IMR-90 (cell line): ENCODE measurements at places on chromosomes 7 and 10. TPM values are rescaled to one million over a fixed set of nuclear protein-coding genes. Genes with fewer than 3 reads are reported as not detected.
A peak's percentile ranks its signal among the peaks of the same experiment; 100 is the strongest.

SLC18A3 gene
- not detected in 2 replicates for polyA plus RNA-seq

PON2 gene
- polyA plus RNA-seq = 52.3 and 65.7 TPM in 2 replicates

DNTT gene
- not detected in 2 replicates for polyA plus RNA-seq

CPXM2 gene
- polyA plus RNA-seq = not detected in 2 replicates

GRCh38 chr7:131166066-131166465 lies 161.6 kb upstream of the MKLN1 start:
- peak; percentile 41 for DNase-seq

GRCh38 chr7:141891336-141891735 lies 24.9 kb upstream of the OR9A4 start:
- no peak for DNase-seq

FRMD4A gene
- 68.8 and 80.6 TPM in 2 replicates for polyA plus RNA-seq

DNA sequence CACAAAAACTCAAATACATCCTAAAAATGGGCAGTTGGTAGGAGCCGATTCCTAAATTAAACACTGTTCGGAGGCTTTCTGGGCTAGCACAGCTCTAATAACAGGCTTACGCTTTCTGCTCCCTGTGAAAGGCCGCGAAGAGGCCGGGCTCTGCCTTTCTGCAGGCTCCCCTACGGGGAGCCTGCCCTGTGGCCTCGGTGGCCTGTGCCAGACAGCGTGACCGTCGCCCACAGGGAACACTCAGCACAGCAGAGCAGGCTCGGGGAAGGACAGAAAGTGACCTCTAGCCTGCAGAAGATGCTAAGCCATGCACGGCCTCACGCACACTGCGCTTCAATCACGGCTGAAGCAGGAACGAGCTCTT lies 64.2 kb downstream of the DIP2C start:
- no peak for DNase-seq

DNA sequence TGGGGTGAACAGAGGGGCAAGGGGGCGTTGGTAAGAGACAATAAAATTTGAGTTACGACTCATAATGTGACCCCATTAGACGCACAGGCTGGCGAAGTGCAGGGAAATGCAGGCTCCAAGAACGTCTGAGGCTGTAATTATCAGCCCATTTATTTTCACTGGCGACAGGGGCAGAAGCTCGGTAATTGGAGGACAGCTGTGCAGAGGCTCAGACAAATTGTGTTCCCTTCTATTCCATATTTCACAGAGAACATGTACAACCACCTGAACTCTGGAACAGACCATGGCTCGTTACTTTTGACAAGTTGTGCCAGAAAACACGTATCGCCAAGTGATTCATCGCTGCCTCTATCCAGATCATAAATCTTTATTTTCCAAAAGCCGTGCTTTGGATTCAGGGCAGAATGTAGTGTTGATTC lies 137.3 kb upstream of the FRMD4A start:
- DNase-seq = peak; percentile 21

TMEM168 gene
- polyA plus RNA-seq = 14.7 and 17.7 TPM in 2 replicates

GRCh38 chr10:43234471-43235041 lies 32.3 kb downstream of the RASGEF1A start:
- no peak for DNase-seq

DNA sequence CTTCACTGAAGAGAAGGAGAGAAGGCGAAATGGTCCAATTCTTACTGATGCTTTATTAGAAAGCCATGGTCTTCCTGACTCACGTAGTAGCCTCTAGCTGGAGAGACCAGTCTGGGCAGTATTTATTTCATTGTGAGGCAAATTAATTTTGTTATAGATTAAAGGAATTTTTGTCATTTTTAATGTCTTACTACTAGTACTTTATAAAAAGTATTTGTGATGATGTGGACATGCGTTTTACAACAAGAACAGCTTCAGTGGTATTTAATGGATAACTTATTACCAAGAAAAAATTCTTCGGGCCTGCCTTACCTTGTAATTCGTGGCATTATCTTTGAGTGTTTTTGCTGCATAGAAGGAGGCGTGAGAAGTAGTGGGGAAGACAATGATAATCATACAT lies 339.4 kb upstream of the SHH start:
- no peak for DNase-seq

DNA sequence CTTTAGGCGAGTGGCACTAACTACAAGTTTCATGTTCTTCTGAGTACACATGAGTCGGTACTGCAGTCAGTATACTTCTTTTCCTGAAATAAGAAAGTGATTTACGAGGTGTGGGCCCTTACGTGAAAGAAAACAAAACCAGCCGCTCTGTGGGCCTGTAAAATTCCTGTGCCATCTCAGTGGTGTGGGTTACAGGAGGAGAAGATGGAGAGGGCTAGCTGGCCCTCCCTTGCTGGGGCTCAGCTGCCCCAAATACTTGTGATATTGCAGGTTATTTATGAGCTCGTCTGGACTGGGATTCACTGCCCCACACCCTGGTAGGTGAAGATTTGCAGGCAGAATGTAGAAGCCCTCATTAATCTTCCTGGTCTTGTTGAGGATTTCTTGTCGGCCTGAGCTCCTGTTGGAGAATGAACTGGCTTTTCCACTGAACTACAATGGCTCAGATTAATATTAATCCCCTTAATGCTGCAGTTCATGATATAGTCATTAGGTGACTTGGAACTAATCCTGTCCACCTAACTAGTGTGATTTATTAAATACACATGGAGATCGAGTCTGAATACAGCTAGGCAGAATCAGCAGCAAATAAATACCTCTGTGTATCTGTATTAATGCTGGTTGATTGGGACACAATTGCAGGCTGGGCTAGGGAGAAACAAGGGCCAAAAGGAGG lies 68.0 kb downstream of the GBF1 start:
- no peak for DNase-seq

GLI3 gene
- polyA plus RNA-seq = 3.9 TPM in 2 replicates

DNA sequence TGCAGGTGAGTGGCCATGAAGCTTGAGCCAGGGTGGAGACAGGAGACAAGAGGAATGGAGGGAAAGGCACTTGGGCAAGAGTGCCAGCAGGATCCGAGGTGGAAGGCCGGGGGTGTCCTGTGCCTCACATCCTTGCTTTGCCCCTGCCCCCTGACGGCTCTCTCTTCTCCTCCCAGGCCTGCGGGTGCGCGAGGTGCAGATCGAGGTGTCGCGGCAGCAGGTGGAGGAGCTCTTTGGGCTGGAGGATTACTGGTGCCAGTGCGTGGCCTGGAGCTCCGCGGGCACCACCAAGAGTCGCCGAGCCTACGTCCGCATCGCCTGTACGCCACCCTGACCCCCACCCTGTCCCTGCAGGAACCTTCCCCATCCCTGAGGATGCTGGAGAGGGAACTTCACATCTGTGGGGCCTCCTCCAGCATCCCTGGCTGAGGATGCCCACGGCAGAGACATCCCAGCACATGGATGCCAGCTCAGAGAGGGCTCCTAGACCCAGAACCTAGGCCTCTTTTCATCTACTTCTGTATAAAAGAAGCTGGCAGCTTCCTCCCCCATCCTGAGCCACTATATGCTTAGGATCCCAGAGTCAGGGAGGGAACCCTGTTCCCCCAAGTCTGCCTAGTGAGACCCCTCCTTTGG lies 34.4 kb upstream of the SLC29A3 start:
- no peak for DNase-seq

TSC22D4 gene
- polyA plus RNA-seq = 29.9 and 32.4 TPM in 2 replicates

- DNase-seq = no peak
Measured at GRCh38 chr7:70113078-70113477, 514.8 kb downstream of the AUTS2 start.

- DNase-seq = no peak
Measured at GRCh38 chr10:73788864-73789658, 3.7 kb downstream of the ZSWIM8 start.

GRCh38 chr7:22193450-22193983 lies 163.4 kb downstream of the RAPGEF5 start:
- DNase-seq = peak; percentile 8

DNA sequence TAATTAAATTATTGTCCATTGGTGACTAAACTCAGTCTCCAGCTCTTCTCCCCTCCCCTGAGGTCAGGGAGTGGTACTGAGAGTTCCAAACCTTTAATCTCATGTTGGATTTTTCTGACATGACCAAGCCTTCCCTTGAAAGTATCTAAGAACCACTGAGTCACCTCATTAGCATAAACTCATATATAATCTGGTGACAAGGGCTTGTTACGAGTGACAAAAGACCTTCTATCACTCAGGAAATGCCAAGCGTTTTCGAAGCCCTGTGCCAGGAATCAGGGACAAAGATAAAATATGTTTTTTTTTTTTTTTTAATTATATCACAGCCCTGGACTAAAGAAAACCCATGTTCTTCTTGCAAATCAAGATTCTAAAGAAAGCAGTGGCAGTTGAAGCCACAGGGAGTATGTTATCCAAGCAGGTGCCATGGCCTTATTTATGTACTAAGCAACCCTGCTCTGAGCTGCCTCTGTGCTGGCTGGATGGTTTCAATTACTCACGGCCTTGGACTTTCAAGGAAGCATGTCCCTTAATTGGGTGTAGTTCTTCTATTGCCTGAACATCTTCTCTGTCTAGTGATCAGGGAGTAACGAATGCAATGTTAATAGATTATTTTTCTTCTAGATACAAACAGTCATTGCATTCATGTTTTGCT lies 169.0 kb upstream of the PRKCQ start:
- DNase-seq = peak; percentile 79

- DNase-seq = no peak
Measured at GRCh38 chr7:144027974-144028373, 20.8 kb upstream of the OR2A5 start.

DNA sequence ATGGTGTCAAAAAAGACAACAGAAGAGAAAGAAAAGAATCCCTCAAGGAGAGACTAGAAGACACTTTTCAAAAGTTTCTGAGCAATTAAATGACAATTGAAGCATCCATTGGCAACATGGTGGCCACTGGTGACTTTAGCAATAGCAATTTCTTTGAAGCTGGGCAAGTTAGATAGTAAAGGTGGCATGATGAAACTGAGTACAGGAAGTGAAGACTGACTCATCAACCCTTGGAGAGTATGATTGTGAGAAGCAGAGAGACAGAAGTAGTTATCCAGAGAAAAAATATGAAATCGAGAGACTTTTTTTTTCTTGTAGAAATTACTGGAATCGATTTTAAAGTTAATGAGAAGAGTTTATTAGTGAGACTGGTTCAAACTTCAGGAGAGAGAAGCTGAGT lies 52.5 kb downstream of the DGKB start:
- DNase-seq = peak; percentile 20

GBX1 gene
- polyA plus RNA-seq = not detected in 2 replicates

CFAP69 gene
- 0.50 and 0.86 TPM in 2 replicates for polyA plus RNA-seq

- DNase-seq = no peak
Measured at GRCh38 chr10:105073999-105074398, 432.9 kb downstream of the SORCS3 start.

GRCh38 chr10:69643779-69644657 lies 14.0 kb downstream of the FAM241B start:
- DNase-seq = no peak
